T-helper 2 cell (primary cell): ENCODE measurements at places on chromosomes 3 and 15.

DNA sequence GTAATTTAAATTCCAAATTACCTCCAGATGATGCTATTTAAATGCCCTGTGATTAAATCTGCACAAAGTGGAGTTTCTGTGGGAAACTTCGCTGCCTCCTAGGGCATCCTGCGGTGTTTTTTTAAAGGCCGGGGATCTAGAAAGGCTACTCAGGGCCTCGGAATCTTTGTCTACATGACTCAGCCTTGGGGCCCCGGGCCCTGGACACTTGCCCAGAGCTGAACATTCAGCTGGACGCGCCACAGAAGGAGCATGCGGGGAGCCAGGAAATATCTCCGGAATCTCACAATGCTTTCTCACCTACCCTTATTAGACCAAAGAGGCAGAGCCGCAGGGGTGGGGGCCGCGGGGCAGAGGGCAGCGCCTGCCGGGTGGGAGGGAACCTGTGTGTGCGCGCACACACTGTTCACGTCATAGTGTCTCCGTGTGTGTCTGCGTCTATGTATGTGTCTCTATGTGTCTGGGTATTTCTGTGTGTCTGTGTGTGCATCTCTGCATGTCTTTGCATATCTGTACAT lies 145.5 kb upstream of the TPM1 start:
- no peak for DNase-seq

- no peak for DNase-seq
These were observed 289.6 kb upstream of the C2CD4B start for GRCh38 chr15:62454567-62455172.

DNA sequence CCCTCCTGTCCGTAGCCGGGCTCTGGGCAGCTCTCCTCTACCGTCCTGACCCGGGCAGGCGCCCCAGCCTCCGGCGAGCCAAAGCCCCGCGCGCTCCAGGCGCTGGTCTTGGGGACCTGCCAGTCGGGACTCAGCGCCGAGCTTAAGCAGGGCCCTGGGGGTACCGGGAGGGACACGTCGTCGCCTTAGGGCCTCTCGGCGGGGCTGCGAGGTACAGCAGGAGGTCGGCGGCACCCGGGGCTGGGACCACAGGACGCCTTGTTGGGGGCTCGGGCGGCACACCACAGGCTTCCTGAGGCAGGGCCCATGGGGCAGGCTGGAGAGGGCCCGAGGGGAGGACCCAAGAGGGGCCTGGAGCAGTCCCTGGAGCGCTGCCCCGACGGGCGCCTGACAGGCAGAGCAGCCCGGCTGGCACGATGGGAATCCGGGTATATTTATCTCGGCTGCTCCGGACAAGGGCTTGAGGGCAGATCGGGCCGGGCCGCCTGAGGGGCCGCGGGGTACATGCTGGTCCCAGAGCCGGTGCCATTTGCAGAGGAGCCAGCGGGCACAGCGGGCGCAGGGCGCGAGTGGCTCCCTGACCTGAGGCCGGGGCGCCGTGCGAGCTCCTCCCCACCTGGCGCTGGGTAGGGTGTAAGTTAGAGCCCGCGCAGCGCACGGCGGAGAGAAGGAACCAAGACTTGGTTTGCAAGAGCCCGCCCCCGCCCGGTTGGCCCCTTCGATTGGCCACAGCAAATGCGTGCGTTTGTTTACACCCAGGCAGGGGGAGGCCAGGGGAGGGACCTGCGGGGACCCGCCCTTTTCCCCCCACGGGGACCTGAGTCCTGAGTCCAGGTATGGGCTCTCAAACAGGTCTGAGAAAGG lies 574 bp downstream of the SLC38A3 start:
- DNase-seq, result no peak

DNA sequence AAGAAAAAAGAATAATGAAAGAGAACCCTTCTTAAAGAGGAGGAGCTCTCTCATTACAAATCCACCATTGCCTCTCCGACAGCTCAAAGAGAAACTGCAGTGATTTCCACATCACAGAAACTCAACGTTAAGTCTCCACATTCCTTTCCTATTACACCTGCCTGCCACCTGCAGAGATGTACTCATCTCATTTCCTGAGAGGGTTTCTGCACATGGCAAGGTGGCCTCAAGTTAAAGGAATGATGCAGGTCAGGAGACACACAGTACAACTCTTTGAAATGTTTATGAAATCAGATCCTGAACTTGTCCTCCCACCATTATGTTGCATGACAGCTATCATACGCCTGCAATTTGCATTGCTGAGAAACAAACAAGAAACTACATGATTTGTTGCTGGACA lies 458.4 kb upstream of the ADAMTS9 start:
- no peak for DNase-seq

GRCh38 chr3:110533089-110533488 lies 538.5 kb upstream of the NECTIN3 start:
- no peak for DNase-seq

- no peak for DNase-seq
These were observed 332.4 kb upstream of the TLE3 start for GRCh38 chr15:70430069-70430468.

DNA sequence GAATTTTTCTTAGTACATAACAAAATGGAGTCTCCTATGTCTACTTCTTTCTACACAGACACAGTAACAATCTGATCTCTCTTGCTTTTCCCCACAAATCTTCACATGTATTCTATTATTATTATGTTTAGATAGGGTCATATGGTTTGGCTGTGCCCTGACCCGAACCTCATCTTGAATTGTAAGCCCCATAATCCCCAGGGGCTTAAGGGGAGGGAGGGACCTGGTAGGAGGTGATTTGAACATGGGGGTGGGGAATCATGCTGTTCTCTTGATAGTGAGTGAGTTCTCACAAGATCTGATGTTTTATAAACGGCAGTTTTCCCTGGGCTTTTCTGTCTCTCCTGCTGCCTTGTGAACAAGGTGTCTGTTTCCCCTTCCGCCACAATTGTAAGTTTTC lies 86.7 kb upstream of the SELENOK start:
- DNase-seq, result no peak

- DNase-seq, result no peak
These were observed 171.9 kb upstream of the CADPS start for GRCh38 chr3:63047068-63047467.

GRCh38 chr15:57421110-57421509 lies 44.8 kb downstream of the CGNL1 start:
- DNase-seq, result no peak

GRCh38 chr15:34271493-34271892 lies 46.7 kb downstream of the EMC4 start:
- no peak for DNase-seq

DNA sequence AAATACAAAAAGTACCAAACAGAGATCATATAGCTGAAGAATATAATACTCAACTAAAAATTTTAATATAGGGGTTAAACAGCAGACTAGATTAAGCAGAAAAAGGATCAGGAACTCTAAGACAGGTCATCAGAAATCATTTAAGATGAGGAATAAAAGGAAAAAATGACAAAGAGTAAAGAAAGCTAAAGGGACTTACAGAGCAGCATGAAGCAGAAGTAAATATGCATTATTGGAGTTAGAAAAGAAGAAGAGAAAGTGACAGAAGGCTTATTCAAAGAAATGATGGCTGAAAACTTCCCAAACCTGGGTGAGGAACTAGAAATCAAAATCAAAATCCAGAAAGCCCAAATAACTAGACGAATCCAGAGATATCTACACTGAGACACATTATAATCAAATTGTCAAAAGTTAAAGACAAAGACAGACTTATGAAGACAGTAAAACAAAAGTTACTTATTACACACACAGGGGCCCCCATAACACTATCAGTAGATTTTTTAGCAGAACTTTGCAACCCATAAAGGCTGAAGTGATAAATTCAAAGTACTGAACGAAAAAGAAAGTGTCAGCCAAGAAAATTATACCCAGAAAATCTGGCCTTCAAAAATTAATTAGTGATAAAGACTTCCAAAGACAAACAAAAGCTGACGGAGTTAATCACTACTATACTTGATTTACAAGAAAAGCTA lies 95.6 kb downstream of the SCAPER start:
- no peak for DNase-seq

DNA sequence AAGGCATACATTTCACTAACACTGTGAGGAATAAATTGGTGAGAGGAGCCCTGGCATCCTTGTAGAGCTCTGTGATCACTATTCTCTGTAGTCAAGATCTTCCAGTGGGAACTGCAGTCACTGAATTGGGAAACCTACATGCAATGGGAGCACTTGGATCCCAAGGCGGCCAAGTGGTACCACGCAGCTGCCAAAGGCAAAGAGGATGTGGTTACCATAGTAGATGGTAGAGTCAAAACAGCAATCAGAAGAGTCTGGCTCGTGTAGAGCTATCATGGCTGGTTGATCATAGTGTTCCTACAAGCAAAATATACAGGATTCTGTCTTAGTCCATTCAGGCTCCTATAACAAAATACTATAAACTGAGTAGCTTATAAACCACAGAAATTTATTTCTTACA lies 849.7 kb downstream of the ROBO2 start:
- no peak for DNase-seq

DNA sequence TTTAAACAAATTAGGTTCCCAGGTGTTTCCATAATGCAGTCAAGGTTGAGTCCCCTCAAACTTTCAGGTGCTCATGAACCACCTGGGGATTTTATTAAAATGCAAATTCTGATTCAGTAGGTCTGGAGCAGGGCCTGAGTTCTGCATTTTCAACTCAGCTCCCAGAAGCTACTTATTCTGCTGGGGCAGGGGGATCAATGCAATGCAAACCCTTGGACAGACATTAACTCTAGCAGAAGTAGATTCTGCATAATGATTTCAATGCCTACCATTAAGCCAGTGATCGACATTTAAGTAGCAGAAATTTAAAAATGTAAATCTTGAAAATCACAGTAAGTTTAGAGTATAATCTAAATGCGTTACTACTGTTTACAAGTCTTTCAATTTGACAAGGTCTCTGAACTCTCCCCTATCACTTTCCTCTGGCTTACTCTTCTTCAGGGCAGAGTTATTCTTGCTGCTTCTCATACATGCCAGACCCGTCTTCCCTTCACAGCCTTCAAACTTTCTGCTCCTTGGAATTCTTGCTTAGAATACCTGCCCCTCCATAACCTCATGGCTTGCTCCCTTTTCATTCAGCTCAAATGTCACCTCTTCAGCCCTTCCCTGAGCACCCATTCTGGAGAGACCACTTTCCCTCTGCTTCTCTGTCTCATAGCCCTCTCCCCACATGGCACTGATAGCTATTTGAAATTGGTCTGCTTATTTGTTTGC lies 19.3 kb upstream of the DPPA4 start:
- no peak for DNase-seq

DNA sequence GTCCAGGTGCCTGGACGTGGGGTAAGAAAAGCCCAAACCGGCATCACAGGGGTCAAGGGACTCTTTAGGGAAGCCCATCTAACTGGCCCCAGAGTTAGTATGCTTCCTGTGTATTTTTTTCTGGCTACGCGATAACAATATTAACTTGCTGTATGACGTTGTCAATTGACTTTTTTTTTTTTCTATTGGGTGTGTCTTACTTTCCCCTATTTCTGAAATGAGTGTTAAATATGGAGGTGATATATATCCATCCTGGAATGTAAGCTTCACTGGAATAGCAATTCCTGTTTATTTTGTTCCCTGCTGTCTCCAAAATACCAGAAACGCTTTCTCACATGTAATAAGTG lies 598 bp upstream of the GMNC start:
- no peak for DNase-seq

- no peak for DNase-seq
These were observed 115.0 kb downstream of the NR1D2 start for GRCh38 chr3:24060055-24060454.

GRCh38 chr3:99921986-99922385 lies 104.3 kb downstream of the CMSS1 start:
- DNase-seq, result no peak

- DNase-seq, result no peak
These were observed 8.7 kb downstream of the ADPGK start for GRCh38 chr15:72774696-72775383.

GRCh38 chr15:89171136-89172072 lies 50.0 kb downstream of the RLBP1 start:
- no peak for DNase-seq

GRCh38 chr15:38842226-38842625 lies 277.6 kb upstream of the RASGRP1 start:
- no peak for DNase-seq

DNA sequence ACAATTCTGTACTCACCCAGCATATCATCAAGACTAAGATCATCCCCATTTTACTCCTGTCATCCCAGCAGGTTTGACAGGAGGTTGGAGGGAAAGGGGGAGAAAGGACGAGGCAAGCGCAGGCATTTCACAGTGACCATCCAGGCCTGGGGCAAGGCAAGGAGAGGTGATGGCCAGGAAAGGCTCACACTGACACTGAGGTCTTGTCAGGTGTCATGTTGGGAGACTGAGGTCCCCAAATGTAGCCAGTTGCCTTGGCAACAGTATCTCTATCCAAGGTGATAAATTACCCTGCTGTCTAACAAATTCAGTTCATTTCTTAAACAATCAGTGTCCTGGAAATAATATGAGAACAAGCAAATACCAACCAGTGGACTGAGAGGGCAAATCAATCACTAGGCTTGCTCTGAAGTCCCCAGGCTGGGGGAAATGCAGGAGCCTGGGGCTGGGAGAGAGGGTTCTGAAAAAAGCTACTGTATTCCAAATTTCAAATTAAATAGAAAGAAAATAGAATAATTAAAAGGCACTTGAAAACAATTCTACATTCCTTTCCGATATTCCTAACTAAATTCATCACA lies 172.8 kb downstream of the OSBPL10 start:
- DNase-seq, result no peak

DNA sequence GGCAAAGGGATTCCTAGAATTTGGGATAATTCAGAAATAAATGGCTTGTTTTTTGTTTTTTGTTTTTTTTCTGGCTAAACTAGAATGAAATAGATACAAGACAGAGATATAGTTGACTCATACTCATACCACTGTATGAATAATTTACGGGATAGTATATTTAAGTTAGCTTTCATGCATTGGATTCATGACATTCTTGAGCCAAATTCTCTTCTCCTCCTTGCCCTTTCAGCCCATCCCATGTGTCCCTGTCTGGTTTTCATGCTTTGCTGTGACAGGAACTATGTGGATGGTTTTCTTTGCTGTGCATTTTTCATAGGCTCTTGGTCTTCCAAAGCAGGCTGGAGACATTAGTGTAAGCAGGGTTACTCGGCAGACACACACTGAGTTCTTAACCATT lies 66.6 kb upstream of the UMPS start:
- DNase-seq, result no peak

DNA sequence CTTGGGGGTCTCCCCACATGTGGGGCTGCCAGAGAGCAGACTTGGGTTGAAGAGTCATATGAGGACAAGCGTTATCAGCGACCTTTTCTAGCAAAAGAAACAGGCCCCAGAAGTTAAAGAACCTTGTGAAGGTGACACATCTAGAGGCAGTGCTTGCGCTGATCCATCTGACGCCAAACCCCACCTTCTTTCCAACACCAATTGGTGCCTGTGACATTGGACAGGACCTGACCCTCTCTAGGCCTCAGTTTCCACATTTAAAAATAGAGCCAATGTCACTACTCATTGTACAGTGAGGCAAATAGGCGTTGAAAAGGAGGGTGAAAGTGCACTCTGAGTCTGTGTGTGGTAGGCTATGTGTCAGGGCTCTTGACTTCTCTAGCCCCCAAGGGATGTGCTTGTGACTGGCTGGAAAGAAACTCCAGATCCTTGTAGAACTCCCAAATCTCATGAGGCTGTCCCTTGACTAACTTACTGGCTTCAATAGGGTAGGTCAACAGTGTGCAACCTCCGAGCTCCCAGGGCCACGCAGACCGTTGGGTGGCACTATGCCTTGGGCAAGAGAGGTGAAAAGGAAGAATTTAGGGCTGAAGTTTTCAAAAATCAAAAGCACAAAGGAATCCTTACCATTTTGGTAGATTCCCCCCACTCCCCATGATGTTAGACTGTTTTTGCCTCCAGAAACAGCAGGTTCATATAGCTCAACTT lies 666 bp upstream of the FAM219B start:
- no peak for DNase-seq
